ENCODE measurements at places on chromosomes 2 and 18.

DNA sequence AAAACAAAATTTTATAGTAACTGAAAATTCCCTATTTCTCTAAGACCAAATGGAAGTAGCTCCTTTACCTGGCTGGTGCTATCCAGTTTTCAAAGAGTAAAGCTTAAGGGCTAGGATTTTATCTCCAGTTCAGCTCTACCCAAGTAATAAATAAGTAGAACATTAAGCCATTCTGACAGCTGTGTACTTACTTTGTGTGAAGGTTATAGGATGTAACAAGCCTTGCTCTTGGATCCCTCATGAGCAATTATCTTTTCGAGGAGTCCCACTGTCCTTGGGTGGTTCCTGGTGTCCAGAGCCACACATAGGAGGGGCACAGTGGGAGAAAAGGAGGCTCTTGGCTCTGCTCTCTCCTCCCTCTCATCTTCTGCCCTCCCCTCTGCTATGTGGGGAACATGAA, 45.5 kb downstream of the KIF5C start:
- DNase-seq, result no peak

GRCh38 chr2:239803102-239803765, 221.9 kb downstream of the NDUFA10 start:
- DNase-seq, result no peak

DNA sequence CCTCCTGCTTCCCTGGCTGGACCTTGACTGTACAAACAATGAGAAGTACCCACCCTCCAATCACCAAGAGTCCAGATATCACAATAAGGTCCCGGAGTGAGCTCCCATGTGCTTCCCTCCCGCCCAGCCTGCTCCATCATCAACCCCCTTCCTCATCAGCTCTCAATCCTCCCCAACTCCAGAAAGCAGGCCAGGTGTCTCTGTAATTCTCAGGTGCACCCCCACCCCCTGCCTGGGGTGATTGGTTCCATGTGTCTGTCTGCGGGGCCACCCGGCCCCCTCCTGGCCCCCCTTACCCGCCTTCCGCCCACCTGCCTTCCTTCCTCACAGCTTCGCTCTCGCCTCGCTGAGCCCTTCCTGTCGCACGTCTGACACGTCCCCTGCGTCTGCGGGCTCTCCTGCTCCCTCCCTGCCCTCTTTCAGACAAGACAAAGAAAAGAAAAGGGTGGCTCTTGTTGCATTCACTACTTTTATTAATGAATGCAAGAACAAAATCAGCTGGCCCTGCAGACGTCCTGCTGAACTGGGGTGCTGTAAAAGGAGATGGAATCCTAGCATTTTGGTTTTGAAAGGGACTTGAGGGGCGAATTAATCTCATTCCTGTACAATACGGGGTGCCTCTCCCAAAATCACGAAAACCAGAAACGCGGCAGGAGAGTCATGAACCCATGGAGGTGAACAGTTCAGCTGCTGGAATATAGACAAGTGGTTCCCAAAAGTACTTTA, 26.5 kb upstream of the IGFBP2 start:
- DNase-seq, result no peak

DNA sequence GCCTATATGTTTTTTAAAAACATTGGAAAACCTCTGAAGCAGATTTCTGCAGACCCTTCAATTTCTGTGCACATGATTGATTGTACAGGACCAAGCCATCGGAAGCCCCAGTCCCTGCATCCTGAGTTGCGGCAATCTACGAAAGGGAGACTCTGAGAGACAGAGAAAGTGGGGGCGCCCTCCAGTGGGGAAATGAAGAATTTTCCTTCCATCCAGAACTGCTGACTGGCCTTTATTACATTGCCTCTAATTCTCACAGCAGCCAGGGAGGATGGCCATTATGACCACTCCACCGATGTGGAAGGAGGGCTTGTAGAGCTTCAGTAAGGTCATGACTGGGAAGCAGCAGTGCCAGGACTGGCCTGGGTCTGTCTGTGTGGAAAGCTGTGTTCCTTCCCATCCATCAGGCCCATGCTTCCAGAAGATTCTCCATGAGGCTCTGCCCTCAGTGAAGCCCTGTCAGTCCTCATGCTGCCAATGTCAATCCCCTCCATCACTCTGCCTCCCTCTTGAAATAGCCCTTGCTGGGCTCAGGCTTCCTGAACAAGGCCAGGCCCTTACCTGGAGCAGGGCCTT, 20.0 kb upstream of the RESP18 start:
- DNase-seq, result peak; percentile 28

DNA sequence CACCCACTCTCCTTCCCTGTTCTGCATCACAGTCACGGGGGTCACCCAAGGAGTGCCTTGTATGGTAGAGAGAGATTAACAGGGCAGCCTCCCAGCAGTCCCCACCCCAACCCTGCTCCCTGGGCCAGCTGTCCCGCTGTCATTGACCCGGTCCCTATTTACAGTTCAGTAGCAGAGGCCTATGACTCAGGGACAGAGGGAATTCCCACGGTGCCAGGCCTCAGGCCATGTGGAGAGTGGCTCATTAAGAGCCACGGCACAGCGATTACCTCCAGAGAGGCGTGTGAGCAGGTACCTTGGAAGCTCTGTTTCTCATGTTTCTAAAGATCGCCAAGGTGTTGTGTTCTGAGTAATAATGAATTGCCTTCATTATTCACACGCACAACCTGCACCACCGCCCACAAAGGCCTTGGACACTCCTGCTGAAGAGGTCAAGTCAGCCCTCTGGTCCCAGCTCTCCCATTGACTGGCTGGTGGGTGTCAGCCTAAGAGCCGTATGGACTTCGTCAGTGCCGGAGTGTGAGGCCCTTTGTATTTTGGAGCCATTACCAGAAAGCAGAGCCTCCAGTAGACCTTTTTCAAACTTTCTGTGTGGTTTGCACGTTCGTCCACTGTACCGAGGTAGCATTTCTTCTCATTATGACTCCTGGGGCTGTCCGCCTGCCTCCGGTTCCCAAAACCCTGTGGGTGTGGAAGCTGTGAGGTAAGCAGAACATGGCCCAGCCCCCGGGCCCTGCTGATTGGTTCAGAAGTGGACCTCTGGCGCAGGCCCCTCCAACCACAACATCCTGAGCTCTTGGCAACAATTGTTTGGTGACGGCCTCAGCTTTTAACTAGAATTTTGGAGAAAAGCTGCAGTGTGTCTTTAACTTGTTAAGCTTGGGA, 47.0 kb downstream of the SERTAD2 start:
- DNase-seq, result peak; percentile 71

DNA sequence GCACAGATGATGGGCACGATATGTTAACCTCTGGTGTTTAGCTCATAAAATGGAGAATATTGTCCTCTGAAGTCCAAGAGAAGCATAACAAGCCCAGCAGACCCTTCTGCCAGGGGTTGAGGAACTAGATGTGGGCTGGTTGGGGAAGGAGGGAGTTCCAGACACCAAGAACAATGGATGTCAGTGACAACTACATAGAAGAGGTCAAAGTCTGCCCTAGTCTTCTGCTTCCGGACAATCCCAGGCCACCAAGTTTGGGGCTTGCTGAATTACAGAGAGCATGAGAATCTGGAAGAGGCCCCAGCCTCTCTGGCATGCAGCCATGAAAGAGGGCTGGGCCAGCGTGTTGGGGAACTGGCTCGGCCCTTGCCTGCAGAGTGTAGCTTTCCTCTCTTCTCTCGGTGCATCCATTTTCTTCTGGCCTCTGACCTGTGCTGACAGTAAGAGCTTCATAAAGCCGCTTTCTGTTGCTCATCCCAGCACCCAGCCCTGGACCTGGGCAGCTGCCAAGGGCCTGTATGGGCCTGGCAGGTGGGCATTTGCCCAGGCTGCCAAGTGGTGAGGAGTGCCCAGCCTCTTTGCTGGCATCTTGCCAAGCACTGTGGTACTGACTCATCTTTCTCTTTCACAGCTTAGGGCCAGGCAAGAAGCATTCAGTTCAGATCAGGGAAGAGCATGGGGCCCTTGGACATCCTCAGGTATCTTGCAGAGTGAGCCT, 14.6 kb upstream of the LAPTM4A start:
- DNase-seq, result no peak

GRCh38 chr2:162017233-162017632, 56.8 kb downstream of the DPP4 start:
- no peak for DNase-seq

DNA sequence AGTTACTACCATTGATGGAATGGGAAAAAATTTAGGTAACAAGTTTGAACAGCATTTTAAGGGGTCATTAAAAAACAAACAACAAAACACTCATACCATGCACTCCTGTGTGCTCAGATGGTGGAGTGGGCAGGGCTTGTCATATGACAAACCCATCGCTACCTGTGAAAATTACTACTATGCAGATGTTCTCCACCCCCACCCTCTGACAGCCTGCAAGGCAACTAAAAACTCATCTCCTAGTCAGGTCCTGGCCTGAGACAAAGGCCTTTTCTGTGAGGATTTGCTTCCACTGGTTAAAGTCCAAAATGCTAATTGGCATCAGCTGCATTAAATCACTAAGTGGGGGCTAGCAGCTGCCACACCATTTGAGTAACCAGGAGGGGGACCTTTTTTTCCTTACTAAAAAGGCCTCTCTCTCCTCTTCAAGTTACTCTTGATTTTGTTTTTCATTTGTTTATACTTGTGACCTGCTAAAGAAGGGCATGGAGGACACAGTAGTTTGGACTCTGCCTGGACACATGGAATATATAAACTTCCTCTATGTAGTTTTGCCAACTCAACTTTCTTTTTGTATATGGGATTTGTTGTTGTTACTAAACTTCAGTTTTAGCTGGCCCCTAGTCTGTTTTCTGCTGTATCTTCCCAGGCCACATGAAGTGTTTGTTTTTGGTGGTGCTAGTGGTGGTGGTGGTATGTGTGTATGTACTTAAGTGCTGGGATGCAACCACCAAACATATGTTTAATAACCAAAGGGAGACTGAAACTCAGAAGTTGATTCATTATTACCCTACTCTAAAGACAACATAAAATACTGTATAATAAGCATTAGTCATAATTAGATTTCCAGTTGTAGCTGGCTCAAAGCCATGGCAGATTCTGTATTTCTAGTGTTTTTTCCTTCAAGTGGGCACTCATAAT, 121.3 kb downstream of the MAP4K4 start:
- no peak for DNase-seq

GRCh38 chr2:207051385-207051965, 112.2 kb downstream of the CPO start:
- no peak for DNase-seq

GRCh38 chr2:218671097-218671653, 627 bp downstream of the RNF25 start:
- no peak for DNase-seq

GRCh38 chr2:100141906-100142305, 484 bp downstream of the AFF3 start:
- DNase-seq, result no peak

DNA sequence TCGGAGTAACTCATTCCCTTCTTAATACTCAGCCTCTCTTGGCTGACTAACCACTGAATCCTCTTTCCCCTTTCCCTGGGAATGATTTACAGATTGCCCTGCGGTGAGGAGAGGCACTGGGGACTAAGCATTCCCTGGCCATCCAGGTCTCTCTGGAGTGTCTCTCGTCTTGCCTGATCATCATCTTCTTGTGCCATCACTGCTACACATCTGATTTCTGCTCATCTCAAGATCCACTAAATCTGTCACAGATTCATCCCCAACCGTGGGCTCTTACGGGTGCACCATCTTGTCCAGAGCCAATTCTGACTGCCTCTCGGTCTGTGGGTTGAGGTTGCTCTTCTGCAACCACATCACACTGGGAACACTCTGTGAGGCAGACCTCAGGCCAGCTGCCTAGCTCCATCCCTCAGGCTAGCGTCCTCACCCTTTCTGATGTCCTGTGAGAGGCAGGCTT, 12.0 kb downstream of the SFTPB start:
- DNase-seq, result no peak

DNA sequence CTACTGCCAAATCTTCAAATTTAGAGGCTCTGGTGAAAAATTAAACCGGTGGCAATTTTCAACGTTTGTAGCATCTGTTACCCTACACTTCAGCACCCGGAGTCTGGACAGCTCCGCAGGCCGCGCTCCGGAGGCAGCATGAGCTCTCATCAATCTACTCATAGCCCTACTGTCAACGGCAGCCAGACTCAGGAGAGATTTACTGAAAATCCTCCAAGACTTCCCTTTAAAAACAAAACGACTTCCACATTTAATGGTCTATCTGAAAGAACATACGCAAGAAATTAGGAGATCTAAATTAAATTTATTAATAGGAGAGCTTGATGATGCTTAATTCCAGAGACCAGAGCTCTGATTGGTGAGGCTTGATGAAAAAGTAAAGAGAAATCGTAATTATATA, 970 bp upstream of the ADCYAP1 start:
- no peak for DNase-seq

DNA sequence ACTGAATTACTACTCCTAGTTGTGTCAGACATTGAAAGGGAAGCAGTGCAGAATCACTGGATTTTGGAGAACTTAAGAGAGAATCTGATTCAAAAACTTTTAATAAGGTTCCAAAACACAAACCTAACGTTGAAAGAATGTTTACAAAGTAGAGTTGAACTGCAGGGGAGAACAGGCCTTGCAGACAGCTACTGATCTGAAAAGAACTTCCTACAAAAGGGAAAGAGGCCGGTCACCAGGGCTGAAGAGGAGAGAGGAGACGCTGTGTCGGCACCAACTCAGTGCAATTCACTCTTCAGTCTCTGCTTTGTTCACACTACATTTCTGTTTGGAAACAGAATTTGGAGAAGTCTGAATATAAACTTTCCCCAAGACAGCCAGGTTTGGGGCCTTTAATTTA, 124.0 kb downstream of the GAREM1 start:
- no peak for DNase-seq

DNA sequence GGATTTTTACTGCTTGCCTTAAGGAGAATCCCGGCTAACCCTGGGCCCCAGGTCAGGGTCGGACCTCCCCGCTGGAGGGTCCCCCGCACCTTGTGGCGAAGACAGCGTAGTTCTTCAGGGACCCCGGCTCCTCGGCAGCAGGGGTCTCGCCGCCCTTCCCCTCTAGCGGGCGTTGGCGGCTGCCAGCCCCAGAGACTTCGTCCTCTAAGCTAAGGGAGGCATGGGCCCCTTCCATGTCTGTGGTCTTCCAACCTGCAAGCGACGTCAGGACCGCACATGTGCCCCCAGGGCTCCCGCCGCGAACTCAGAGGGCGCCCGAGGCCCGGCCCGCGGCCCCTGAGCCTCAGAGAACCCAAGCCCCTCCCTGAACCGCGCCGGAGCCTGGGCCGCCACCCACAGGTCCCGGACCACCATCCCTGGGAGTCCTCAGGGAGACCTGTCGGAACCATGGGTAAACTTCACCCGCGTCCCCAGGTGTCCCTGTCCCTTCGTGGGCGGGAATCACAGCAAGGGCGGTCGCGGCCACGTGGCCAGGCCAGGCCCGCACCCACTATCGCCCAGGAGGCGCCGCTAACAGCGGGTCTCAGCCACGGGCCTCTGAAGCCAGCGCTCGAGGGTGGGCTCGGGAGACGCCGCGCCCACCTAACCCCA, 562 bp downstream of the ANKMY1 start:
- DNase-seq, result no peak

GRCh38 chr2:127640082-127641072, 5.6 kb upstream of the GPR17 start:
- DNase-seq, result no peak

DNA sequence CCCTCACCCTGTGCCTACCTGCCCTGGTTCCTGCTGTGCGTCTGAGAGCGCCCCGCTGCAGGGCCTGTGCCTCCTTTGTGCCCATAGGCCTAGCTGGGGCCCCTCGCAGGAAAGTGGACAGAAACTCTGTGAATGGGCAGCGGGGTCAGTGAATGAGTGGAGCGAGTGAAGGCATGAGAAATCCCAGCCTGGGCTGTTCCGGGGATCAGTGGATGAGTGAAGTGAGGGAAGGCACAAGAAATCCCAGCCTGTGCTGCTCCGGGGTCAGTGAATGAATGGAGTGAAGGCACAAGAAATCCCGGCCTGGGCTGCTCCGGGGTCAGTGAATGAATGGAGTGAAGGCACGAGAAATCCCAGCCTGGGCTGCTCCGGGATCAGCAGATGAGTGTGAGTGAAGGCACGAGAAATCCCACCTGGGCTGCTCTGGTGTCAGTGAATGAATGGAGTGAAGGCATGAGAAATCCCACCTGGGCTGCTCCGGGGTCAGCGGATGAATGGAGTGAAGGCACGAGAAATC, 2.0 kb downstream of the COLEC11 start:
- no peak for DNase-seq

All from activated T-helper 1 cell treated with Interleukin-2 at 50 U/mL for 16 hours (primary cell).